Omental fat pad (tissue), 4 donors: ENCODE measurements at places on chromosomes 13 and 19. TPM values are rescaled to one million over a fixed set of nuclear protein-coding genes. Genes with fewer than 3 reads are reported as not detected.

PSENEN gene
- total RNA-seq: 28.1 TPM

CCDC169 gene
- not detected for total RNA-seq

NRTN gene
- not detected for total RNA-seq

SMIM24 gene
- total RNA-seq: not detected

LGI4 gene
- 31.1 TPM for total RNA-seq

NEK3 gene
- 25.1 TPM for total RNA-seq

DACH1 gene
- total RNA-seq: 3.1 TPM

MUC16 gene
- 47.5 TPM for total RNA-seq

TMEM86B gene
- total RNA-seq: 2.4 TPM

ZNF486 gene
- 6.1 TPM for total RNA-seq

CILP2 gene
- total RNA-seq: 0.32 TPM

IRS2 gene
- 36.7 TPM for total RNA-seq

ZNF560 gene
- not detected for total RNA-seq

ATP8A2 gene
- 0.16 TPM for total RNA-seq

CALR gene
- 570 TPM for total RNA-seq
